ENCODE measurements at places on chromosomes 6 and 20. TPM values are rescaled to one million over a fixed set of nuclear protein-coding genes. Genes with fewer than 3 reads are reported as not detected.

VSX1 gene
- polyA plus RNA-seq: not detected

GHRH gene
- 0.34 TPM for polyA plus RNA-seq

ITPR3 gene
- 0.92 TPM for polyA plus RNA-seq

KCNQ5 gene
- polyA plus RNA-seq: 31.4 TPM

ANKEF1 gene
- polyA plus RNA-seq: 8.9 TPM

BAK1 gene
- 85.3 TPM for polyA plus RNA-seq

GPR63 gene
- polyA plus RNA-seq: not detected

CYP39A1 gene
- polyA plus RNA-seq: 3.4 TPM

GCM1 gene
- polyA plus RNA-seq: not detected

UBD gene
- not detected for polyA plus RNA-seq

EPPIN gene
- not detected for polyA plus RNA-seq

PCSK2 gene
- polyA plus RNA-seq: 0.66 TPM

TSPO2 gene
- polyA plus RNA-seq: not detected

WFDC10B gene
- not detected for polyA plus RNA-seq

PDYN gene
- polyA plus RNA-seq: 1.2 TPM

SCUBE3 gene
- 81.8 TPM for polyA plus RNA-seq

ID4 gene
- polyA plus RNA-seq: 349 TPM

BNIP5 gene
- polyA plus RNA-seq: not detected

MRPS18A gene
- 87.0 TPM for polyA plus RNA-seq

ERVFRD-1 gene
- polyA plus RNA-seq: not detected

GSTA2 gene
- 0.24 TPM for polyA plus RNA-seq

RAD21L1 gene
- polyA plus RNA-seq: 1.2 TPM

NRN1 gene
- 0.26 TPM for polyA plus RNA-seq

COX4I2 gene
- 0.97 TPM for polyA plus RNA-seq

LTV1 gene
- 19.6 TPM for polyA plus RNA-seq

DOP1A gene
- 4.5 TPM for polyA plus RNA-seq

LKAAEAR1 gene
- polyA plus RNA-seq: 0.47 TPM

SNX3 gene
- polyA plus RNA-seq: 322 TPM

SLC12A5 gene
- polyA plus RNA-seq: 17.1 TPM

CABLES2 gene
- 21.4 TPM for polyA plus RNA-seq

CTSA gene
- 78.1 TPM for polyA plus RNA-seq

OXT gene
- polyA plus RNA-seq: not detected

OOEP gene
- not detected for polyA plus RNA-seq

TUBB1 gene
- polyA plus RNA-seq: not detected

ZSCAN23 gene
- polyA plus RNA-seq: 4.9 TPM

DDX43 gene
- not detected for polyA plus RNA-seq

KCNK15 gene
- polyA plus RNA-seq: not detected

HLA-DOA gene
- not detected for polyA plus RNA-seq

PARD6B gene
- 20.4 TPM for polyA plus RNA-seq

SPATS1 gene
- not detected for polyA plus RNA-seq

BEND6 gene
- polyA plus RNA-seq: 0.84 TPM

NTSR1 gene
- polyA plus RNA-seq: 0.34 TPM

PNPLA1 gene
- polyA plus RNA-seq: not detected

PI16 gene
- polyA plus RNA-seq: 0.37 TPM

SRMS gene
- polyA plus RNA-seq: not detected

SNX21 gene
- 42.7 TPM for polyA plus RNA-seq

IL17F gene
- not detected for polyA plus RNA-seq

CDH4 gene
- polyA plus RNA-seq: 0.43 TPM

TMC2 gene
- polyA plus RNA-seq: not detected

TFAP2A gene
- polyA plus RNA-seq: 0.17 TPM

SNAI1 gene
- polyA plus RNA-seq: 7.8 TPM

BMP6 gene
- polyA plus RNA-seq: not detected

BMP2 gene
- polyA plus RNA-seq: 289 TPM

FOXS1 gene
- not detected for polyA plus RNA-seq

SSTR4 gene
- not detected for polyA plus RNA-seq

Measured in cardiac muscle cell (in vitro differentiated cells and primary cell).